ENCODE measurements at places on chromosomes 2 and 18.
A peak's percentile ranks its signal among the peaks of the same experiment; 100 is the strongest.

DNA sequence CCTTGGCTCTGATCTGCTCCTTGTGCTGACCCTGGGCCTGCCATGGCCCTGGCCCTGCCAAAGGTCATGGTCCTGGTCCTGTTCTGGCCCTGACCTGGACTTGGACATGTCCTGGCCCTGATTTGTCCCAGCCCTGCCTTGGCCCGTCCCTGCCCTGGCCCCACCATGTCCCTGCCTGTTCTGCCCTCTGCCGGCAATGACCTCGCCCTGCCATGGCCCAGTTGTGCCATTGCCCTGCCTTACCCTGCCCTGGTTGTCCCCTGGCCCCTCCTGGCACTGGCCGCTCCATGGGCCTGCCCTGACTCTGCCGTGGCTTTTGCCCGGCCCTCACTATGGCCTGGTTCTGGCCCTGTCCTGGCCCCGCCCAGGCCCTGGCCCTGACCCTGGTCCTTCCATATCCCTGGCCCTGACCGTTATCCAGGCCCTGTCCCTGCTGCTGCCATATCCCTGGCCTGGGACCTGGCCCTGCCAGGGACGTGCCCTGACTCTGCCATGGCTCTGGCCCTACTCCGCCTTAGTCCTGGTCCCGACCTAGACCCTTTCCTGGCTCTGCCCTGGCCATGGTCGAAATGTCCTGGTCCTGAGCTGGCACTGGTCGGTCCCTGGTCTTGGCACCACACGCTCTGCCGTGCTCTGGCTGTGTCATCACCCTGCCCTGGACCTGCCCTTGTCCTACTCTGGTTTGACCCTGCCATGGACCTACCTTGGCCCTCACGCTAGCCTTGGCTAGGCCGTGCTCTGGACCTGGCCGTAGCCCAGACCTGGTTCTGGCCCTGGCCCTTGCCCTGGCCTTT is 6.8 kb upstream of the ANKRD62 start:
- DNase-seq, result no peak

- DNase-seq, result no peak
Observed at GRCh38 chr2:147623328-147623727, 221.5 kb upstream of the ACVR2A start.

DNA sequence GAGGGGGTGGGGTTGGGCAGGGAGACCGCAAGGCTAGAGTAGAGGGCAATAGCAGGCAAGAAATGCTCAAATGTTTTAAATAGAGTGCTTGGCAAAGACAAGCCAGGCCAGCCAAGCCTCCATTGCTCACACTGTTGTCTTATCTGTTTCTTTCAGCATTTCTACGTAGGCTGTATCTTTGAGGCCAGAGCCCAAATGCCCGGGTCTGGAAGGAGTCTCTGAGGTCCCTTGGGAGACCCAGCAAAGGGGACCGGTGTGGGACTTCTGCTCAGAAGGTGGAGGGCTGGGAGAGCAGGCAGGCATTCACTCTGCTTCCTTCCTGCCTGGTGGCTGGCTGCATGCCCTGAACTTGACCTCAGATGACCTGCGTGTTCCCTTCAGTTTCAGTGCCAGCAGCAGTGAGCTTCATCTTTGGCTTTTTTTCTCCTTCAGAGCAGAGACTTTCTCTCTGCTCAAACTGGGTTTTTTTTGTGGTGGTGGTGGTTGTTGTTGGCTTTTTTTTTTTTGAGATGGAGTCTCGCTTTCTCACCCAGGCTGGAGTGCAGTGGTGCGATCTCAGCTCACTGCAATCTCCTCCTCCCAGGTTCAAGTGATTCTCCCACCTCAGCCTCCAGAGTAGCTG is 13.7 kb upstream of the TET3 start:
- peak; percentile 83 for DNase-seq

- DNase-seq, result no peak
Observed at GRCh38 chr2:190636361-190636760, 12.5 kb upstream of the NAB1 start.

DNA sequence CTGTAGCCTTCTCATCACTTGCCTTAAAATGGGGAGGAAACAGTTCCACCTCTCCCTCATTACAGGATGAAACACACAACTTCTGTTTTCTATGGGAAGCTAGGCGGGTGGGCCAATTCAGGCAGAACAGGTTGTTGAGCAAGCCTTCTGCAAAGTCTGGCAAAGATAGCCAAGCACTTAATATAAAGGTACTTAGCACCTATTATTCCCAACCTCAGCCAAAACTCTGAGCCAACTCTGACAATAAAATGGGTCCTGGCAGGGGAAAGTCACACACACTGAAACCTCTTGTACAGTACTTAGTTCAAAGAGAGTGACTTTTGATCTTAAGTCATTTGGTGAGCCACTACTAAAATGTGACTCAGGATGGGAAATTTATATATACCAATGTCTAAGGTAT is 15.8 kb upstream of the SOCS6 start:
- no peak for DNase-seq

- DNase-seq, result no peak
Observed at GRCh38 chr2:237213315-237214022, 127.8 kb downstream of the COPS8 start.

- DNase-seq, result peak; percentile 40
Observed at GRCh38 chr18:48161911-48162698, 231.6 kb upstream of the SMAD2 start.

DNA sequence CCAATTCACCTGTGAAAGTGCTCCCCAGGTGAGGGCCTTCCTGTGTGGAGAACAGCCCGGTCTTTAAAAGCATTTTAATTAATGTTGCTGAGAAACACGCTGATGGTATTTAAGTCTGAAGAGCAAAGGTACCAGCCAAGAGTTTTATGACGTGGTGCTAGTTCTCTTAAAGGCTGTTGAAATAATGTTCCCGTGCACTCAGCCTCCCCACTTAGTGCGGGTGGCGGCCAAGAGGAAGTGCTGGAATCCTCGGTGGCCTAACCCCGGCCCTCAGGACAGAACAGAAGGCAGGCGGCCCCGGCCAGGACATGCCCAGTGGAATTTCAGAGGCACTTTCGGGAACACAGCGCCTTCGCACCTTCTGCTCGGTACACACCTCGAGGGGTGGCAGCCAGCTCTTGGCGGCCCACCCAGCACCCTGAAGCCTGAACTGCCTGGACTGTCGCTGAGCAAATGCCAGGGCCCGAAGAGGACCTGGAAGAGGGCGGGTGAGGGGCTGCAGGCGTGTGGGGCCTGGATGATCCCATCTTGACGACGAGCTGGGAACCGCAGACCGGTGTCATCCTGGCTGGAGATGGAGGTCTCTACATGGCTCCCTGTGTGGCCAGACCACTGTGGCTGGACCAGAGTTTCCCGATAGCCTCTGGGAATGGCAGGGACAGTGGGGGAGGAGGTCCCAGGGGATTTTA is 142.9 kb downstream of the ASB1 start:
- DNase-seq, result no peak

DNA sequence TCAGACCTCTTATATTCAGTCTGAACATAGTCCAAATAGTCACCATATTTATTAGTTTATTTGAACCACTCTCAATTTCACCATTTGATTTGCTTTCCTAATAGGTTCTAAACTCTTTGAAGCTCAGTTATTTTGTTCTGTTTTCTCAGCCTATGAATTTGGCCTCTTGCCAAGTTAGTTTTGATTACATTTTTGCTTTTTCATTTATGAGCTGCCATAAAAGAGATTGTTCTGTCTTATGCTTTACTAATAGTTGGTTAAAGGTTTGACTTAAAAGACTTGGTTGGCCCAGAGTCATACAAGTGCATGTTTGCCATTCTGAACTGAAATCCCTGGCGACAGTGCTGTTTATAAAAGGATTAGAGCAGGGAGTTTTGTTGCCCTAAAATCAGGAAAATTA is 85.9 kb upstream of the RANBP2 start:
- no peak for DNase-seq

DNA sequence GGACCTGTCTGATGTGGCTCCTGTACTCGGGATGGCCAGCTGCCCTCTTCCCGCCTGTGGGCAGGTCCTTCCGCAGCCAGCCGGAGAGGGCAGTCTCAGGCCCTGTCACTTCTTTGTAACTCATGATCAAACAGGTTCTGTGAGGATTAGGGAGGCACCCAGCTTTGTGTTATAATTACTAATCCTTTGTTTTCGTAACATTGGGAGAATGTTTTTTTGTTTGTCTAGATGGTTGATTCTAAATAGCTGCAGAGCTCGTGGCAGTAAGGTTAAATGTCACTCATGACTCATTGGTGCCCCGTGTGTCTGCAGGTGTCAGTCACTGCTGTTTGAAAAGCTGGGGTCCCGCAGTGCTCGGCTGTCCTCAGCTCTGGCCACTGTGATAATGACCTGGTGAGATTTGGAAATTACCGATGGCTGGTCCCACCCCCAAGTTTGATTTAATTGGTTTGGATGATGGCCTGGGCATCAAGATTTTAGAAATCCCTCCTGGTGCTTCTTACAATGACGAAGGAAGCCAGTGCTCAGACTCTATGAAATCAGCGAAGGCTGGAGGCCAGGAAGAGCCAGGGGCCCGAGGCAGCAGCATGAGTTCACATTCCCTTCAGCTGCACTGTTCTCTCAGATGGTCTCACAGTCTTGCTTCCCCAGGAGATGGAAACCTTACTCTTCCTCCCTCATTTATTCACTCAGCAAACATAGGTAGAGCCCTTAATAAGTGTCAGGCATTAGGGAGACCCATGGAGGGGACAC is 172.8 kb downstream of the VAPA start:
- no peak for DNase-seq

DNA sequence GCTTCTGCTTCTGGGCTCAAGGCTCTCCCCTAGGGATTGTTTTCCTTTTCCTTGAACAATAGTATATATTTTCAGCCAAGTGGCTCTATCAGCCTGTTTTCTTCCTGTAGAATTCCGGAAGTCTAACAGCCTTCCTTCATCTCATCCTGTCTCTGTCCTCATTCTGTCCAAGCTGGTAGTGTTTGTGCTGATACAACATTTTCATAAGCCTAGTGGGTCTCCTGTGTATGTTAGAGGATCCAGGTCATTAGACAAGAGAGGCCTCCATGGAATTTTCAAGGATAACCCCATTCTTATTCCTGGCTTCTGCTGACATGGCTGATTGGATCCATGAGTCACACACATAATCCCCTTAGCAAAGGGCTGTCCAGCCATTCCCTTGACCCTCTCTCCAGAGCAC is 467.6 kb downstream of the PTPRM start:
- no peak for DNase-seq

DNA sequence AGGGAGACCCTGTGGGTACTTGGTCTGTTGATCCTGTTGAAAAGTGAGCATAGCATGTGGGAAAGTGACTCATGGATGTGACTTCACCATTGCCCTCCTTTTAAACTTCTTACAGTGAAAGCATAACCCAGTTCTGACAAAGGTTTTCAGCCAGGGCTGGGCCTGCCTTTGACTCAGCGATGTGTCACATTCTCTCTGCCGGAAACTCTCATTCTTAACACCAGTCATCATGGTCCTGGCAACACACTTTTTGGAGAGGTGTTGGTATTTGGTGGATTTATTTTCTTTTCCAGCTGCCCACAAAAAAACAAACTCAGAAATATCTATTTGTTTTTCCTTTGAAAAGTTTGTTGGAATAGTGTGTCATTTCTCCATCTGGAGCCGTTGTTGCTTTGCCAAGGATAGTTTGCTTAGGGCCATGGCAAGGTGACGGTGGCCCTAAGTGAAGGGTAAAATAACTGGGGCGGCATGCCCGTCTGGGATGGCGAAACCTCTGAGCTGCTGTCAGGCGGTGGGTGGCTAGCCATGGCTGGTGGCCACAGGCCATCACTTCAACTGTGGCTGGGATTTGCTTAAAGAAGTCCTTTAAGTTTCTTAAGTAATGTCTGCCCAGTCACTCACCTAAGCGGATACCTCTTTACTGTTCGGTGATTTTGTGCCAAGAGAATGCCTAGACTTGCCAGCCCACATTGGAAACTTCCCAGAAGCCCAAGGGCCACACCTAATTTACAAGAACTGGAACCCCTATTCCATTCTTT is 123.3 kb downstream of the LTBP1 start:
- no peak for DNase-seq

DNA sequence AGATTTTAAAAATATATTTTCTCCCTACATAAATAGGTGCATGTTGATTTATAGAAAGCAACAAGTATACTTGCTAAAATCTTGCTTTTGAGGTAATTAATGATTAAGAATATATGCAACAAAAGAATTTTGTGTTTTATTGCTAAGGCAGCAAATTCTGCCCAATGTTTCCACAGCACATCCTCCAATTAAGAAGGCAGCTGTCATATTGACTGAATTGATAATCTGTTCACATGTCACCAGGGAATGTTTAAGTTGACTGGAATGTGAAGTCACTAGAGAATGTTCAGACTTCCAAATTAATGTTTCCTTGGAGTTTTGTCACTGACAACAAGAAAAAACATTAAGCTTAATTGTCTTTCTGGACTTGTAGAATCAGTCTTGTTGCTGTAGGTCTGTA is 1602.7 kb upstream of the SLC39A10 start:
- DNase-seq, result no peak

DNA sequence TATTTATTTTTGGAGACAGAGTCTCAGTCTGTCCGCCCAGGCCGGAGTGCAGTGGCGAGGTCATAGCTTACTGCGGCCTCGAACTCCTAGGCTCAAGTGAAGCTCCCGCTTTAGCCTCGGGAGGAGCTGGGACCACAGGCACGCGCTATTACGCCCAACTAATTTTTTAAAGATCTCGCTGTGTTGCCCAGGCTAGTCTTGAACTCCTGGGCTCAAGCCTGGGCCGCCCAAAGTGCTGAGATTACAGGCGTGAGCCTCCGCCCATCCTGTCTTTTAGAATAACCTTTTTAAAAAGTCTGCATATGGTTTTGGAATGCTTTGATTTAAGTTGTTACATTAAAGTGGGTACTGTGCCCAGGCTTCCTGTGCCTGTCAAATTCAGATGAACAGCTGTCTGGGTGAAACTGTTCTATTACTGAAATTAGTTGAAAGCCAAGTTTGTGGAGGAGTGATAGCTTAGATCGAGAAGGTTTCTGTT is 944 bp downstream of the RAB3GAP1 start:
- DNase-seq, result peak; percentile 12

DNA sequence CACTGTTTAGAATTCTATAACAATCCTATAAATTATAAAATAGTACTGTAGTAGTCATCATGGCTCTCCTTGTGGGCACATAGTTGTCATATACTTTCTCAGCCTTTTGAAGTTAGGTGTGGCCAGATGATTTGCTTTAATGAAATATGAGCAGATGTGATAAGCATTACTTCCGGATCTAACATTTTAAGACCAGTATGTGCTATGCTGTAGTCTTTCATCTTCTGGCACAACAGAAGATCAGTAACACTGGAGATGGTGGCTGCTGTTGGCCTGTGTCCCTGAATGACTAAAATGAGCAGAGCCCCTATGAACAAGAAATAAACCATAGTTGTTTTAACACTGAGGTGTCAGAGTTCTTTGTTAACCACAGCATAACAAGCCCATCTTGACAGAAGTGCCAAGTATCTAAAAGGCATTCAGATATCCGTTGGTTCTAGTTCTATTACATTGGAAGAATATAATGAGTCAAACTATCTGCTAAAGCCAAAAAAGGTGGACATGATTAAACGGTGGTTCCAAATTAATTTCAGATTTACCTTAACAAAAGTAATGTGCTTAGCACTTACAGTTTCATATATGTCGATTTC is 6.3 kb downstream of the MEX3C start:
- DNase-seq, result peak; percentile 43

DNA sequence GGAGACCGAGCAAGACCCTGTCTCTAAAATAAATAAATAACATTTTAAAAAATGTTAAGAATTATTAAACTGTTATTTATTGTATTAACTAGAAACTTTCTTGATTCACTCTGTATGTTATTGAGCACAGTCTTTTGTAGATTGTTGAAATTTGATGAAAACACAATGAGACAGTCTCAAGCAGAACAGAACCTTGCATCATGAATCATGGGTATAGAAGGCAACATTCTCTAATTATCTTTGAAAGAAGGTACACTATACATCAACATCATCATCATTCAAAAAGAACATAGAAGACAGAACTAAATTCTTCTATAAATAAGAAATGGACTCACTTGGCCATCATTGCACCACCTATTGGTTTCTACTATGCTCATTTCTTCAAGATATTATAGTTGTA is 67.7 kb downstream of the SLC8A1 start:
- no peak for DNase-seq
